ENCODE measurements at places on chromosomes 12 and 14.

GRCh38 chr12:111056618-111057521 lies 136.5 kb upstream of the MYL2 start:
- no peak for DNase-seq

DNA sequence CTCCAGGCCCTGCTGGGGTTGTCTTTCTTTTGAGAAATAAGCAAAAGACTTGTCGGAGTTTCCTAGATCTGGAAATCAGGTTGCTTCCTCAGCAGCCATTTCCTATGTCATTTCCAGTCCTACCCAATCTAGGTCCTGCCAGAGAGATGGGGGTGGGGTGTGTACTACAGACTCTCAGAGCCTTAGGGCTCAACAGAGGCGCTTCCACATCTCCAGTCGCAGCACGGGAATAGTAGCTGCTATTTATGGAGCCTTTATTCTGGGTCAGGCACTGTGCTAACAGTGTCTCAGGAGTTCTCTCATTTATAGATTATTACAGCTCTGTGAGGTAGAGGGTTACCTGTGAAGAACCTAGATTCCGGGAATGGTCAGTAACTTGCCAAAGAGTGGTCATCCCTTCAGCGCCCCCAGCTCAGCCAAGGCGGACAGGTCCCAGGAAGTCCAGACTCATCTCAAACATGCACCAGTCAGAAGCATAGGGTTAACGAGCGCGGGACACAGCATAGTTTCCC lies 21.9 kb downstream of the DHRS2 start:
- no peak for DNase-seq

GRCh38 chr12:32312049-32312670 lies 87.2 kb upstream of the FGD4 start:
- DNase-seq, result peak; percentile 7

- DNase-seq, result no peak
These were observed 923 bp upstream of the ITPR2 start for GRCh38 chr12:26833743-26834490.

DNA sequence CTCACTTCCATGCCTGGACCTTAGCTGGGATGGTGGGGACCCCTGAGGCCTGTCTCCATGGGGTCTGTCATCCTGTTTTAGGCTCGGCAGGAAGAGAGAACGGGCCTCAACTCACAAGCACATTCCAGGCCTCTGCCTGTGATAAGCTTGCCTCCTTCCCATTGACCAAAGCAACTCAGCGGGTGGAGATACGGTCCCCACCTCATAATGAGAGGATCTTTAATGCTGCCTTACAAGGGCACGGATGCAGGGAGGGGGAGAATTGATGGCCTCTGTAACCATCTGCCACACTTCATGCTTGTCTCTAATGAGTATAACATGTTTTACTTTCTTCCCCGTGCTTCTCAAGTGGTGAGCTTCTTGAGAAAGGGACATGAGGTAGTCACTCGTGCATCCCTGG lies 50.0 kb downstream of the GLT1D1 start:
- DNase-seq, result no peak

DNA sequence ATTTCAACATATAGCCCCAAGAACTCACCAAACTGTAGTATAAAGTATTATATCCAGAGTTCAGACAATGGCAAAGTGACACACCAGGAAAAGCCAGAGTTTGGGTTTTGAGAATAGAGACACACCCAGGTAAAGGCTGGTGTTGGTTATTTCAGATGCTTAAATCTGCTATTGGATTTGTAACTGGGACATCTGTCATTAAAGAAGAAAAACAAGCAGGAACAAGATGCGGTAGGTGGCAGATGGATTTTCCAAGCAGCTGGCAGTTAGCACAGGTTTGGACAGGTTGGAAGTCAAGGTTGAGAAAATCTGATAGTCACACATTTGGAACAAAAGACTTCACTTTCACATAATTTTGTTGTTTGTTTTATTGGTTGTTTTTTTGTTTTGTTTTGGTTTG lies 14.4 kb upstream of the CDK17 start:
- no peak for DNase-seq

DNA sequence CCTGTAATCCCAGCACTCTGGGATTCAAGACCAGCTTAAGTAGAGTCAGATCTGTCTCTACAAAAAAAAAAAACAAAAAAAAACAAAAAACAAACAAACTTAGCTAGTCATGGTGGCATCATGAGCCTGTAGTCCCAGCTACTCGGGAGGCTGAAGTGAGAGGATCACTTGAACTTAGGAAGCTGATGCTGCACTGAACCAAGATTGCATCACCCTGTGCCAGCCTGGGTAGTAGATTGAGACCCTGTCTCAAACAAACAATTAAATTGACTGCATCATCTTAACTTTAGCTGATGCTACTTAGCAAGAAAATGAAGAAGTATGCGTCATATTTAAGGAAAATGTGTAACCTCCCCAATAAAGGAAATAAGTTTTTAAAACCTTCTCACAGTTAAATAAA lies 136.6 kb upstream of the ATXN7L3B start:
- DNase-seq, result no peak

GRCh38 chr14:59870277-59871165 lies at the start of gene RTN1:
Gene RTN1, minus strand, starts transcription at chr14:59870776. Its CDS starts 146 bp downstream, at chr14:59870630.
- peak; percentile 6 for DNase-seq

- DNase-seq, result no peak
These were observed 342.9 kb downstream of the PAWR start for GRCh38 chr12:79347866-79348265.

- DNase-seq, result no peak
These were observed 164.1 kb downstream of the SRGAP1 start for GRCh38 chr12:64008596-64008995.

- DNase-seq, result no peak
These were observed 96.9 kb downstream of the VRK1 start for GRCh38 chr14:96893966-96894622.

DNA sequence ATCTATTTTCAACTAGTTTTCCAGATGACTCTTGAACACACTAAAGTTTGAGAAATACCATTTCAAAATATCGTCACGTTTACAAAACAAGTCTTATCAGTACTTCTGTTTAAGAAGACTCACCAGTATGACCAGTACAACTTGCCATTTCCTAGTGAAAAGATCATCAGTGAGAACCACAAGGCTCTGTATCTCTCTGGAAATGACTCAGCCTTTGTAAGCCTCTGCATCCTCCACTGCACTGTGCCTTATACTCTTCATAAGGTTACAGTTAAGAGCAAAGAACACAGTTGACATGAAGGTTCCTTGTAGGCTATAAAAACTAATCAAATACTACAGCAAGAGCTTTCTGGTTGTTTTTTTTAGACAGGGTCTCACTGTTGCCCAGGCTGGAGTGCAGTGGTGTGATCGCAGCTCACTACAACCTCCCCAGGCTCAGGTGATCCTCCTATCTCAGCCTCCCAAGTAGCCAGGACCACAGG lies 5.7 kb upstream of the VTI1B start:
- DNase-seq, result no peak

DNA sequence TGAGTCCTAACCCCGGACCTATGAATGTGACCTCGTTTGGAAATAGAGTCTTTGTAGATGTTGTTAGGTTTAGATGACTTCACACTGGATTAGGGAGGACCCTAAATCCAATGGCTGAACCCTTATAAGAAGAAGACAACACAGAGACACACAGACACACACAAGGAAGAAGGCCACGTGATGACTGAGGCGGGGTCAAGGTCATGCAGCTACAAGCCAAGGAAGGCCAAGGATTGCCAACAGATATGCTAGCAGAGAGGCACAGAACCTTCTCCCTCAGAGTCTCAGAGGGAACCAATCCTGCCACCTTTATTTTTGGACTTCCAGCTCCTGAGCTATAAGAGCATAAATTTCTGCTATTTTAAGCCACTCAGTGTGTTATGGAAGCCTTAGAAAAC lies 31.8 kb downstream of the LTBP2 start:
- no peak for DNase-seq

DNA sequence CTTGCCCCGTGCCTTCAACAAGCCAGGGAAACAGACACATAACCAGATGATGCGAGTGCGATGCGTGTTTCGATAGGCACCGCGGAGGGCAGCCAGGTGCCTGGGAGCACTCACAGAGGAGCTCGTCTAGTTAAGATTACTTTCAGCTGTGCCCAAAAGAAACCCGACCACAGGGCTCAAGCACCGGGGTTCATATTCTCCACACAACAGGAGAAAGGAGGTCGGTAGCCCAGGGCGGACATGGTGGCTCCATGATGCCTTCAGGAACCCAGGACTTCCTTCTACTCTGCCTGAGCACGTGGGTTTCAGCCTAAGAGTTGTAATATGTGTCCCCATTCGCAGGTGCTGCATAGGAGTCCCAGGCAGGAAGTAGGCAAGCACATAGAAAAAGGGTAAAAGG lies 53.7 kb upstream of the DDX11 start:
- no peak for DNase-seq

GRCh38 chr12:113191227-113191626 lies 5.7 kb downstream of the RITA1 start:
- DNase-seq, result no peak

DNA sequence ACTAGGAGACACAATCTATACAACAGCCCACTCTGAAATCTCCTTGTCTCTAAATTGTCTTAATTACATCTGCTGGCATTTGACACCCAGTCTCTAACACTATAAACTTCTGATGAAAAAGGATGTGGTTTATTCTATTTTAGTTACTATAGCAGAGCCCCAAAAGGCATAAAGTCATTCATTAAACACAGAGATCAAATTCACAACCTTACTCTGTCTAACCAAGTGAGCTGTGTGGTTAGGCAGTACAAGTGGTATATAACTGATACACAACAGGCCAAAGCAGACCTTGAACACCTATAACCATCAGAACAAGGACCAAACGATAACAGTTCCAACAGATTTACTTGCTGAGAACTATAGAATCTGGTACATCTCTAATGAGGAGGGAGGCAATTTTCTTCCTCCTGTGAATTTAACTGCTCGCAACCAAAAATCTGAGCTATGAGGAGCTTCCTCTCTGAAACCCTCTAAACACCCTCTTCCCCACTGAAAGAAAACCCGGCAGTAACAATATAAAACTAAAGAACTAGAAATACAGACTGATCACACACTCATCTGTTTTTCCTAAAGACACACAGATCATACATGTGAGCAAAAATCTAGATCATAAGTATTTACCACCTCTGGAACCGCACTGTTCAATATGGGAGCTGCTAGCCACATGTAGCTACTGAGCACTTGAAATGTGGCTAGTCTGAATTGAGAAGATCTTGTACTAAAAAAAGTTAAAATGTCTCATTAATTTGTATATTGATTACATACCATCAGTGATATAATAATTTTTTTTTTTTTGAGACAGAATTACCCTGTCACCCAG lies 17.7 kb downstream of the SPPL3 start:
- no peak for DNase-seq

DNA sequence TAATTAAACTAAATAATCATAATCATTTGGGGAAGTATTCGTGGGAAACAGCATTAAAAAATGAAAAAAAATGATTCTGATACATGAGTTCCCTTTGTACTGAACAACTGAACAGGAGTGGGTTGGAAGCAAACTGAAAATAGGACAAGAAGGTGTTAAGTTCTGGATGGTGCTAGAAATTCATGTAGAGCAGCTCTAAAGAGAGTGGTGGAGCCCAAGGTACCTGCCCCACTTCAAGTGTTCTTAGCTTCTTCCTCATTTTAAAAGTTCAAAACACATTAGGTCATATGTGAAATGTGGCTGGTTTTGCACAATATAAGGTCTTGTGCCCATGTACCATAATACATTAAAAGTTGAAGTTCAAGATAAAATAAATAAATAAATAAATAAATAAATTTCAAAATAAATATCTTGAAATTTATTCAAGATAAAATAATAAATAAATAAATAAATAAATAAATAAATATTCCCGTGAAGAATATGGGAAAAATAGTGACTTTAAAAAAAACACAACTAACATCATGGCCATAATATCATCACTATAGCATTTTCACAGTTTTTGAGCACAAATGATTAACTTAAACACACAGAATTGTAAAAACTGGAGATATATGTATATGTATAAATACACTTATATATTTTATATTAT lies 191.5 kb upstream of the PRKD1 start:
- no peak for DNase-seq

DNA sequence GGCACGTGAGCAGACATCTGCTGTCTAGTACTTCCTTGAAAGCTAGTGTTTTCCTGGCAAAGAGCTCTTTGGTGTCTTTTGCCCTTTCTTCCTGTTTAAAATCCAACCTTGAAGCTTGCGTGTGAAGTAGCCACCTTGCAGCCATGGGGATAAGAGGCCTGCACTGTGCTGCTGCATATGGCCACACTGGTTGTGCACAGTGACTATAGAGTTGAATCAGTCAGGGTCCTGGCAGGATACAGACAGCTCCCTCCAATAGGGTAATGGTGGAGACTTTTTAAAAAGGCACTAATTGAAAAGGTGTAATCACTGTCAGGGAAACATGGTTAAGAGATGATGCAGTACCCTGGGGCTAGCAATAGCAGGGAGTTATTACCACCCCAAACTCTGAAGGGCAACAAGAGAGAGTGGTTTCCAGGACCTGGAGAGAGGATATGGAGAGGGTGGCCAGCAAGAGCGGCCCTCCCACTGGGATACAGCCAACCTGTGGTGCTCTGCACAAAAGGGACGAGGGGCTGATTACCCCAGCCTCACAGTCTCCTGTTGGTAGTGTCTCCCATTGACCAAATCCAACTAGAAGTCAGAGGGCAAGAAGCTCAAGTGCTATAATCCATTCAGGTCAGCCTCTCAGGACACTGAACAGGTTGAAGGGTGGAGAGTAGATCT lies 4.8 kb upstream of the GLT8D2 start:
- DNase-seq, result no peak

DNA sequence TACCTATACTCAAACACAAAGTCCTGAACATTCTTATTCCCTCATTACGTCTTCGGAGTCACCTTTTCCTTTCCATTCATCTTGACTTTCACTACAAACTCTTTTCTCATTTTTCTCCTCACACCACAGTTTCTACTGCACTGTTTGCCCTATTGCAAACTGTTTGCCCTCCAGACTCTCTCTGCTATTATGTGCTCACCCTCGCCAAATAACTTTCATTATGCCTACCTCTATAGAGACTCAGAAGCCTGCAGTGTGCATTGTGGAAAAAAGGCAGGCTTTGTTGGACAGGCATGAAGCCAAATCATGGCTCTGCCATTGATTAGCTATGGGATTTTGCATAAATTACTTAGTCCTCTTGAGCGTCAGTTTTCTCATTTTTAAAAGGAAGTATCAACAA lies 246.6 kb upstream of the CCDC196 start:
- DNase-seq, result no peak

GRCh38 chr12:112239881-112240280 lies 114.5 kb downstream of the TRAFD1 start:
- no peak for DNase-seq

- DNase-seq, result no peak
These were observed 53.7 kb downstream of the MAP3K9 start for GRCh38 chr14:70755655-70756054.

Data from NCI-H1436 treated with DMSO at 0.1 percent for 48 hours (cell line).